ENCODE measurements at places on chromosomes 6 and 20.

DNA sequence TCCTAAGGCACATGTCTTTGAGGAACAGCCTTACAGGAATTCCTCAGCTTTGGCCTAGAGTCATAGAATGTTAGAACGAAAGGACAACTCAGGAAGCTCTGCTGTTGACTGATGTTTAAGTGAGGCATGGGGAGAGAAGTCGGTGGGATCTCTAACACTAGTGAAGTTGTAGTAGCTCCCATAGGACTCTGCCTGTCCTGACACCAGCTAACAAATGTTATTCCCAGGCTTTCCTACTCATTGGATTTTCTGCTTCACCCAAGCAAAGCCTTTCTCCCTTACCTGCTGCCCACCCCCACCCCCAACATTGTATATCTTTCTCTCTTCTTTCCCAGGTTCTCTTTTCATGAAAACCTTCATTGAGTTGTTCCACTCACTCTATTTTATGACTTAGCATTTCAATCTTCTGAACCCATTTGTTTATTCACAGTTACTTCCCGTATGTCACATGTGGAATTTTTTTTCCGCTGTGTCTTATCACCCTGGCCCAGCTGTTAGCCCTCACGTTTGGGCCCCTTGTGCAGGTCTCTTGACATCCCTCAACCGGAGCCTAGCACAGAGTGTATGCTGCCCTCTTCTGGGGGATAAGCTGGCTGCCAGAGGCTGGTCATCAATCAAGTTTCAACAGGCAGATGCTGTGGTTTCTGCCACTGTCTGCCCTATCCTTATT lies 39.2 kb upstream of the RNF8 start:
- DNase-seq, result peak; percentile 72

DNA sequence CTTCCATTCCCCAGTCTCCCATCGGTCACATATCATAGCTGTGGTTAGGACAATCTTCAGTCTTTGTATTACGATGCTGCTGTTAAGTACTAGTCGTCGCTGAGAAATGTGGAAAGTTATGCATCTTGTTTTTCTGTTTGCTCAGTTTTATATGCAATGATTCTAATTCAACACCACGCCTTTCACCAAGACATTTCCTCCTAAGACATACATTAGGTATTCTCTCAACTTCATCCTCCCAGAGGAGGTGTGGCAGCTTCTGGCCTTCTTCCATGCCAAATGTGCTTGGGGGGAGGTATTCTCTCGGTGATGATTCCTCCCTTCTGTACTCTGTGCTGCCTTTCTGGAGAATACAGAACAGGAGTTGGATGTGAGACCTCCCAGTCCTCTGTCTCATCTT lies 66.1 kb downstream of the B4GALT5 start:
- no peak for DNase-seq

DNA sequence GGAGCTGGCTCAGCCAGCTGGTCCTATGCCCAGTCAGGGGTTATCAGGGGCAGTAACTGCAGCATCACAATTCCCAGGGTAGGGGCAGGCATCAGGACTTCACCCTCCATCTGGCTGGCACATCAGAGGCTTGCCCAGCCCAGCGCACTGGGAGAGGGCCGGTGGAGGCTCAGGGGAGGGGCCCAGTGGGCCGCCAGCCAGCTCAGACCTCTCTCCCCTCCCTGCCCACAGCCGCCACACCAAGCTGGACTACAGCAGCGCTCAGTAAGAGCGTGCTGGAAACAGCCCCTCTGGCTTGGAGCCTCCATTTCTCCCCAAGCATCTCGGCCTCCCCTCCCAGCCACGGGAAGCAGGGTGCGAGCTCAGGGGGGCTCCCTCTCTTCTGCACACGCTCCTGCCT lies 22.0 kb downstream of the ADA start:
- DNase-seq, result no peak

DNA sequence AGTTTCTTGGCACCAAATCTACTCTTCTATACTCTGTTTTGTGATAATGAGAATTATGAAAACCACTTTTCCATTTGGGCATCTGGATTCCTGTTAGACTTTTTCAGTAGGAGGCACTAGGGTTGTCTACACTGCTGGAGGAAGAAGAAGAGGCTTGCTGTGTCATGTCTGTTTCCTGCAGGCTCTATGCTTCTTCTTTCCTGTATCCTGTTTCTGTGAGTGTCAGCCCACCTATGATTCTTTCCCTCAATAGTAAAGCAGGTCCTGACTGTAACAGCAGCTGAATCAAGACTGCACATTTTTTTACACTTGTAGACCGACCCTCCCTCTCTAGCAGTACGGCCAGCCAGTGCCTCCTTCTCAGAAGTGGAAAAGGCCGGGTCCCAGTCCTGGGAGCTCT lies 603.9 kb downstream of the HDGFL1 start:
- DNase-seq, result no peak

DNA sequence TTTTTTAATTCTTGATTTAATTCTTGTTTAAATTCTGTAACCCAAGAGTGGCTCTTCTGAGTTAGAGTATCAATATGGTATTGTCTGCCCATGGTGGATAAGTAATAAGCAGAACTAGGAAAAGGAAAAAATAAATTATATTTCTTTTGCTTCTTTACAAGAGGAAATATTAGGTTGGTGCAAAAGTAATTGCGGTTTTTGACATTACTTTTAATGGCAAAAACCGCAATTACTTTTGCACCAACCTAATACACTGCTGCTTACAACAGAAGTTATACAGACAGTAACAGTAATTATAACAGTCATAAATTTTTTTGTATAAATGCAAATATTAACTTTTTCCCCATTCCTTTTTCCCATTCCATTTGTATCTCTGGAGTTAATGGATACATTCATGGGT lies 65.6 kb downstream of the HS3ST5 start:
- no peak for DNase-seq

GRCh38 chr20:14622796-14623195 lies 285.4 kb upstream of the FLRT3 start:
- DNase-seq, result no peak

DNA sequence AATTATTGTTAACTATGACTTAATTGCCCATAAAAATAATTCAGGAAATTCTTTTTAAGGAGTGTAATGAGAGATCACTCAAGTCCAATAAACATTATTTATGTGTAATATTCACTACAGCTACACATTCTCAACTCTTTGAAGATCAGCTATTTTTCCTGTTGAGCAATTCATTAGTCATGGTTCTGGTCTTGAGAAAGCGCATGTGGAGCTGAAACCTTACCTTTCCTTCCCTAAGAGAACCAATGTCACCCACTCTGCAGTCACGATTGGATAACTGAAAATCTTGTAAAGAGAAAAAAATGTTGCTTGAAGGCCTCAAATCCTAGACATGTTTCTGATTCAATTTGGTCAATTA lies 736.9 kb upstream of the MARCKS start:
- no peak for DNase-seq

DNA sequence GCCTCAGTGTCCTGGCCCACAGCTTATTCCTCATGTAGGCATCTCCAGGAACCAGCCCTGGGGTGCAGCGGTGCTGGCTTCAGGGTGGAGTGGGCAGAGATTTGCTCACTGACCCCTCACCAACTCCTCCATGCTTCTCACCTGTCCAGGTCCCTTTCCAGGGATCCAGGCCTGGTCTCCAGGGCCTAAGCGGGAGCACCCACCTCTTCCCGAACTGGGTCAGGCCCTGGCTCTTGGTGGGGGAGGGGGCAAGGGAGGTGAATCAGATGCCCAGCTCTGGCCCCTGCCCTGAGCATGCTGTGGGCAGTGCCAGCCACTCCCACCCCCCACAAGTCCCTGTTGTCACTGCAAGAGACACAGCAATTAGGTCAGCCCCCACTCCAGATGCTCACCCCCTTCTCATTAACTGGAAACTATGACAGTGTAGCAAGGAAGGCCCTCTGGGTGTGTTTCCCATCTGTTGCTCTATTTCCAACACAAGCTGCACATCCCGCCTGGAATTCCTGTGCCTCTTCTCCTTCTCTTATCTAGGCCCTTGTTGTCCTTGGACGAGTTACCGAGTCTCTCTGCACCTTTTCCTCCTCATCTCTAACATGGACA lies 37.0 kb downstream of the MDFI start:
- DNase-seq, result peak; percentile 66

DNA sequence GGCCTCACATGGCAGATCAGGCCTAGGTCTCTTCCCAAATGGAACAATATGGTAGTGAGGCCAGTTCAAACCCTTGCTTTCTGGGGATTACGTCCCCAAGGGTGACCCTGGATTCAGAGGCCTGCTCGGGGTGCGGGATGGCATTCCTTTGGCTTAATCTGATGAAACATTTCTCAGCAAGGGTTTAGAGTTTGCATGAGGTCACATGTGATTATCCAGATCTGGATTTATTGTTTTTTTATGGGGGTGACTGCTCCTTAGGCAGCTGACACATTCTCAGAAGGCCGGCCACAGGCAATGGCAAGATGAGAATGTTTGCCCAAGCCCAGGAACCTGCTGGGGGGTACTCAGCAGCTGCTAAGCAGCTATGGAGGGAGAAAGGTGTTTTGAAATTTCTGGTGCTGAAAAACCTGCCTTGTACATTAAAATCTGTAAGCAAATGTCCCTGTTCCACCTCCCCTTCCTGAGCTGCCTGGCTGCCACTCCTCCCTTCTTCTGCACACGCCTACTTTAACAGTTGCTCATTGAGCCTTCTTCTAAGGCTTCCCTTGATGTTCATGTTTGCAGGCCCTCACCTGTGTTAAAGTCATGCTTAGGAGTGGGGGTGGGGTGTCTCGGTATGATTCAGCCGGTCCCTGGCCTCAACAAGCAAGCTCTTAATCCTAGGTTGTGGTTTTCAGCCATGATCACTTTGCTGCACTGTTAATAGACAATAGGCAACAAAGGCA lies 37.9 kb upstream of the FUCA2 start:
- no peak for DNase-seq

- DNase-seq, result no peak
Measured at GRCh38 chr6:133380723-133381122, 139.6 kb downstream of the EYA4 start.

GRCh38 chr6:19755181-19755580 lies 82.0 kb upstream of the ID4 start:
- no peak for DNase-seq

DNA sequence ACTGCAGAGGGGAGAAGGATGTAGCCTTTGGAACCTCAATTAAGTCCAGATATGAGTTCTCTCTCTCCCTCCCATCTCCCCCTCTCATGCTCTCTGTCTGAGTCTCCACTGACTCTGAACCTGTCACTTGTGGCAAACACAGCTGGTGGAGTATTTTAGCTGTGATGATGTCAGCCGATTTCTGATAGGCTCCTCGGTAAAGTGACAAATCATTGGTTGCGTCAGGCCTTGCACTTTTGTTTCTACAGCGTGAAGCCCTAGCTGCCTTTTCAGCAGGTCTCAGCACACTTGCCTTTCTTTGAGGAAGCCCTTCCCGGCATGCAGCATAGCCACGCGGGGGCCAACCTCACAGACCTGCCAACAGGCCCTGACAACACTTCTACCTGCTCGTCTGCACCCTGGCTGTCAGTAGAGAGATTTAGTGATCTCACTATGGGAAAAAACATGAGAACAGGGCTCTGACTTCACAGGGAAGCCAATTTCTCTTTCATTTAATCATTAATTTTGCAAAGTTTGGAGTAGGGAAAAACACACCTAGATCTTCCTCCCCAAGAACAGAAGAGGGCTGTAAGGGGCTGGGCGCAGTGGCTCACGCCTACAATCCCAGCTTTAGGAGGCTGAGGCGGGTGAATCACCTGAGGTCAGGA lies 84.4 kb downstream of the GMPR start:
- peak; percentile 60 for DNase-seq

DNA sequence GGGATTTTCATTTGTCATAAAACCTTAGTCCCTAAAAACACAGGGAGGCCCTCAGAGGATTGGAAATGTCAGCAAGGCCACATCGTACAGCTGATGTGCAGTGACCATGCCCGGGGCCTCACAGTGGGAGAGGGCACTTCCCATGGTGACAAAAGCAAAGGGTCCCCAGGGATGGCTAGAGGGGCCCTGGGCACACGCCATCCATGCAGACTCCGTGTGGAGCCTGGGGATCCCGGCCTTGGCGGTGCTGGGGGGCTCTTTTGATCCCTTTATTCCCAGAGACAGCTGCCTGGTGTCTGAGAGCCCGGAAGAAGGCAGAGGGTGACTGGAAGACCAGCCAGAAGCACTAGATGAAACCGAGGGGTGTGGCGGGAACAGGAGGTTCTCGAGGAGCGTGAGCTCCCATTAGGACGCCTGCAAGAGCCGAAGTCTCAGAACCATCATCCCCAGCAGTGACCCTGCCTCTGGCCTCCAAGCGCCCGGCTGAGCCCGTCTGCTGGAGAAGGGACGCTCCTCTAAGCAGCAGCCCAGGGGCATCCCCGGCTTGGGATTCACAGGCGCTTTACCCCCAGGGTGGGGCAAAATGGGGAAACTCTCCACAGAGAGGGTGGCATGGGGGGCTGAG lies 49.1 kb upstream of the FRMD1 start:
- DNase-seq, result no peak

- no peak for DNase-seq
Measured at GRCh38 chr6:35199866-35200265, 13.9 kb upstream of the SCUBE3 start.

DNA sequence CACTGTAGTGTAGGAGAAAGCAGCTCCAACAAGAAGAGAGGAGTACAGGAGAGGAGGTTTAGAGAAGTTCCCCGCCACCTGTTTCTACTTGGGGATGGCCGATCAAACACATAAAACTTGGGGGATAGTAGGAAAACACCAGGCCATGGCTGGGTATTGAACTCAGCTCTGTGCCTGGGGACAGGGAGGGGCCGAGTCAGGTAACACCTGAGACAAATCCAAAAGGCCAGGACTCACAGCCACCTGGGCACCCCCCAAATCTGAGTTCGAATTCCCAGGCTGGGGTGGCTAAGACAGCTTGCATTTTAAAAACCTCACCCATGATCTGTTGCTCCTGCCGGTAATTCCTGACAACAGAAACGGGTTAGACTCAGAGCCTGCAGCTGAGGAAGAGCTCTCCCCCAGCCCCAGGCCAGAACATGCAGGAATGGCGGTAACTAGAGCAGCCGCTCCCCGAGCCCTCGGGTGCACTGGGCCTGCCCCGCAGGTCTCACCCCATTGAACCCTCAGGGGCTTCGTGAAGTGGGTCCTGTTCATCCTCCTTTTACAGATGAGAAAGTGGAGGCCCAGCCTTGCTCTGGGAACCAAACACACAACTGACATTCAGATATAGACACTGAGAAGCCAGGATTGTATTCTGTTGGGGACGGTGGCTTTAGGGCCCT lies 61.0 kb downstream of the TCP11 start:
- no peak for DNase-seq

DNA sequence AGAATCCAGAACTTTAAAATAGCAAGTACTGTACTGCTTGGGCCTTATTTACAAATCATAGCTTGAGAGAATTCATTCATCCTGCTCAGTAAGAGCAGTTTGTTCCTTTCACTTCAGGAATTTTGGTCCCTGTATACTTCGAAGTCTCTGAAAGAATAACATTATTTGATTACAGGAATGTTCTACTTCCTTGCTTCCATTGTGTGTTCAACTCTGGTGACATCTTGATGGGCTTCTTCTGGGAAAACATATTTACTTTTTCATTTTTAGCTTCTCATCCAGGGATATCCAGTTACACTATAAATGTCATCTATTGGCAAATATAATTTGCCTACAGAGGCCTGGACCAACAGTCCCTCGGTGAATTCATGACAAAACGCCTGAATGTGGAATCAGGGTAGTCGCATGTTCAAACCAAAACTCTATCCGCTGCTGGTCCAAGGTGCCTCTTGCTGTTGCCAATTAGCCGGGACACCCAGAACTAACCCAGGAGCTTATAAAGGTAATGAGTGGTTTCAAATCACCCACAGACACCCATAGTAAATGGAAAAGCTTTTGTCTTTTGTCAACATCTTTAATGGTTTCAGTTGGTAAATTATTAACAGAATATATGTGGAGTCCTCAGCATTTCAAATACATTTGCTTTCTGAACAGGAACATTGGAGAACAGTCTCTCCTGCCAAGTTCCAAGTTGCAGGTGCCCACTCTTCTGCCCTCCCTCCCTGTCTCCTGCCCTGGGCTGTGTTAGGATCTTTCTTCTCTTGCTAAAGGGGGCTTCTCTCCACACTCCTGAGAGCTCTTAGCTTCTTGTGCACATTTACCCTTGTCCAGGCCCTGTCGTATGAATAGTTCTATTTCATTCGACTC lies 162.5 kb upstream of the CITED2 start:
- no peak for DNase-seq

Measured in NCI-H446 (cell line).